ENCODE measurements at places on chromosomes 2 and 18.
A peak's percentile ranks its signal among the peaks of the same experiment; 100 is the strongest.

DNA sequence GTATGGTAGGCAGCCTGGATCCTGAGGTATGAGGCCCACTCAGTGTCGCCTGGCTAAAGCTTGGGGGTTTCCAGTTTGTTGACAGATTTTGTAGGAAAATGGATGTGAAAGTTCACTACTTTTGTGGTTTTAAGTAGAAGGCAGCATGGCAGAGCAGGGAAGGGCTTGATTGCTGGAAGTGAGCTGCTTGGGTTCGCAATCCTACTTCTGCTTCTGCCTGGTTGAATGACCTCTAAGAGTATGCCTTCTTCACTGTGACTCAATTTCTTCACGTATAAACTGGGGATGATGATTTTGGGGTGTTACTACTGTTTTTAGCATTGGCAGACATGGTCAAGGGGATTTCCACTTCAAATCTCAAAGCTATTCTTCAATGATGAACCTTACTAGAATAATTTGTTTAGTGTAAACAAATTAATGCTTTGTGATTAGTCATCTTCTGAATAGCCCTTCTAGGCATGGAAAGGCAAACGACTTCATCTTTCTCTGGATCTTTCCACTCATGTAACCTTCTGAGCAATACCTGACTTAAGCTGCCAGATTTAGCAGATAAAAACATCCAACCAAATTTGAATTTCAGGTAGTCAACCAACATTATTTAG, 13.2 kb downstream of the BMP10 start:
- DNase-seq = no peak

DNA sequence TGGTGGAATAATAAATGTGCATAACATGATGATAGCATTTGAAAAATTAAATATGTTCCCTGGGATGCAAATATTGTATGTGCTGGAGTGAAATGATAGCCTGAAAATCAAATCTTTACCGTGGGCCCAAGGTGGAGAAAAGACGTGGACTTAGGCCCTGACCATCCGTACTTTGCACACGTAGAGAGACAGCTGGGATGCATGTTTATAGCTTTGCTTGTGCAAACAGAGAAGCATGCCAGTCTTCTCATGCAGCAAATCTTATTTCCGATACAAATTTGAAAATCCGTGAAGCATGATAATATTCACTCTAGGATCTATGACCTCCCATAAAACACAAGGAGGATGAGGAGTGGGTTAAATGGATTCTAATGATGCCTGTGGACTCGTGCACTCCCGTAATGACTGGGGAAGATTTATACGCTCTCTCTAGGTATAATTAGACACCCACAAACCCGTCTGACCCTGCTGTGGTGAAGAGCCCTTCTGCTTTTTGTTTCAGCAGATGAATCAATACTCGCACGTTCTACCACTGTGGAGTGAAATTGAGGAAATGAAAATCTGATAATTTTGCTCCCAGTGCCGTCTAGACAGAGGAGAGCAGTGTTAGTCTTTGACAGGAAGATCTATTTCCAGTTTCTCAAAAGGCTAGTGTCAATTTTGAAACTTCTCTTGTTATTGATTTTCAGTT, 810.3 kb upstream of the SALL3 start:
- DNase-seq = no peak

- DNase-seq = no peak
These were observed 2.5 kb upstream of the GBX2 start for GRCh38 chr2:236170590-236171165.

GRCh38 chr2:46067501-46068305, 229.5 kb upstream of the EPAS1 start:
- no peak for DNase-seq

DNA sequence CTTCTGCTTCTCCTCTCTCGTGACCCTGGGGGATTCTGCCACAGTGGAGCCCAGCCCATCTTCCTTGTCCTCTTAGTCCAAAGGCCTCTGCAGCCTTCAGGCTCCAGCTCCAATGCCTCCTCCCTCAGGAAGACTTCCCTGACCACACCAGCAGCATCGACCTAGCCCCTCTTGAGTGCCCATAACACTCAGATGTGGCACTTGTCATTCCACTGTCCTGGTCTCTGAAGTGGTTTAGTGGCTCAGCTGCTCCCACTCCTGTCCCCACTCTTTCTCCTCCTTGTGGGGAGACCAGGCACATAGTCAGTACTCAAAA, 97.5 kb downstream of the STPG4 start:
- DNase-seq = no peak

DNA sequence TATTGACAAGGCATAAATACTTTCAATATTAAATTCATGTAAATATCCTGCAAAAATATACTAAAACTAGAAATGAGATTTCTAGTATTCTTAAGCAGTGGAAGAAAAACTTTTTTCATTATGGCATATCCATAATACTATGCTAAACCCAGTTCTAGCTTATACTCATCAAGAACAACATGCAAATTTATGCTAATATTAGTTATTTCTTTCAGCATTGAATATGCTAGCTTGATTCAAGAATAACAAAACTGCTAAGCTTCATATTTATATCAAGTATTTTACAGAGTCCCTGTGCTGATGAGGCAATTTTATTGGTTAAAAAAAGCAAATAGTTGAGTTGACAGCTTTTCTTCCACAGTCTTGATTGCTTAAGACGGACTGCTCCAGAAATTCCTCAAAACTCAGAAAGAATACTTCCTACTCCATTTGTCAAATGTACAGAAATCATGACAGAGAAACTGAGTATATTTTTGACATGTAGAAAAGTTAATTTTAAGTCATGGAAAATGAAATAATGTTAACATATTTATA, 105.0 kb downstream of the PIGN start:
- no peak for DNase-seq

DNA sequence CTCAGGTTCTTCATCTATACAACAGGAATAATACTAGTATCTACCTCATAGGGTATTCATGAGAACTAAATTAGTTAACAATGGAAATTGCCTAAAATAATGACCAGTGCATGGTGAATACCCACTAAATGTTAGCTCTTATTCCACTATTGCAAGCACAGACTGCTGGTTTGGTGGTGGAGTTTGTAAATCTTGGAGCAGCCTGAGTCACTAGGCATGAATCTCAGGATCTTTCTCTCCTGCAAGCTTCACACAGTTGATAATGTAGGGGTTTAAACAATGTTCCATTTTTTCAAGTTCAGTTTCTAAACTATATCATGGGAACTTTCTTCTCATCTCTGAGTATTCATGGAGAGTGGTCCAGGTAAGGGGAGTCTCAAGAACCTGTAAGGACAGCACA, 84.0 kb downstream of the OSR1 start:
- no peak for DNase-seq

GRCh38 chr18:7603259-7604000, 36.3 kb downstream of the PTPRM start:
- DNase-seq = no peak

DNA sequence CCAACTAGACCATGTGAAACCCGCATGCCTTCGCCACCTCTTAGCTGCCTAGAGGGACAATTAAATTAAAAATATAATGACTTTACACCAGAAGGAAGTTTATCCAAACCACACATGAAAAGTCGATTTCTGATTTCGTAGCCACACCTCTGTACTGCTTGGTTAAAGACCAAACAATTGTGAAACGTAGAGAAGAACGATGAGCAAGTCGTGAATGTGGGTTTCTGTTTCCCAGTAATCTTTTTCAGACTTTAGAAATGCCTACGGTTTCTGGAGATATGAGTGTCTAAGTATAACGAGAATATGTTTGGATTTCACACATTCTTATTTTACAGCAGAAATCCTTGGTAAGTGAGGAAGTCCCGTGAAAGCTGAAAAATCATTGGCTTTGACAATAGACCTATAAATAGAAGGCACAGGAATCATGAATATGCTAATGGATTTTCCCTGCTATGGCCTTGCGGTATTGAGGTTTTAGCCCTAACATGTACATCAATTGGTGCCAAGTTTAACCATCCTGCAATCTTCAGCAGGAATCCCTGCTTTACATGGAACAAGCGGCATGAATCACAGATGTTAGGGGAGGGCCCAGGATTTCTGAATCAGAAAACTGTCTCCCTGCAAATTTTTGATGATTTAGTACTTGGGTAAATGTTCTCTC, 105.6 kb downstream of the TTC32 start:
- DNase-seq = no peak

GRCh38 chr2:7905756-7906155, 776.1 kb upstream of the ID2 start:
- DNase-seq = no peak

DNA sequence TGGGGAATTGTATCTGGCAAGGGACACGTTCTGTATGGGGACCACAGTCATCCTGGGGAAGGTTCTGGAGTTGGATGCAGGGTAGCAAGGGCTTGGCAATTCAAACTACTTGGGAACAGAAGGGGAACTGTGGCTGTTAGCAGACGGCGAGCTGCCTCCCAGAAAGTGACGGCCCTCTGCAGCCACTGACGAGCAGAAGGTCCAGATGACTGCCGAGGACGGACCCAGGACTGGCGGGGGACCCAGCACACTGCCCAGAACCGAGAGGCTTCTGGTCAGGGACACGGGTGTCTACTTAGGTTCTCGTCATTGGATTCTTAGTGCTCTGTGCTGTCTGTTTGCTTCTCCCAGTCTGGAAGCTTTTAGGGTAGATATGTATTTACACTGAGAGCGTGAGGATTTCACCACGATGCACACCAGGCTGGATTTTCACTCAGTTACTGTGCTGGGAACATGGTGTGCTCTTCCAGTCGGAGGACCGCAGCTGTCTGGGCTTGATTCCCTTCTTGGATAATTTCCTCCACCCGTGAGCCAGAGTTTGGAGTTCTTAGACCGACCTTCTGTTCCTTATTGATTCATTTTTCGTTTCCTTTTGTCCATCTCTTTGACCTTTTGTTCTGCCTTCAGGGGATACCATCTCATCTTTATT, 13.4 kb downstream of the GPR35 start:
- no peak for DNase-seq

DNA sequence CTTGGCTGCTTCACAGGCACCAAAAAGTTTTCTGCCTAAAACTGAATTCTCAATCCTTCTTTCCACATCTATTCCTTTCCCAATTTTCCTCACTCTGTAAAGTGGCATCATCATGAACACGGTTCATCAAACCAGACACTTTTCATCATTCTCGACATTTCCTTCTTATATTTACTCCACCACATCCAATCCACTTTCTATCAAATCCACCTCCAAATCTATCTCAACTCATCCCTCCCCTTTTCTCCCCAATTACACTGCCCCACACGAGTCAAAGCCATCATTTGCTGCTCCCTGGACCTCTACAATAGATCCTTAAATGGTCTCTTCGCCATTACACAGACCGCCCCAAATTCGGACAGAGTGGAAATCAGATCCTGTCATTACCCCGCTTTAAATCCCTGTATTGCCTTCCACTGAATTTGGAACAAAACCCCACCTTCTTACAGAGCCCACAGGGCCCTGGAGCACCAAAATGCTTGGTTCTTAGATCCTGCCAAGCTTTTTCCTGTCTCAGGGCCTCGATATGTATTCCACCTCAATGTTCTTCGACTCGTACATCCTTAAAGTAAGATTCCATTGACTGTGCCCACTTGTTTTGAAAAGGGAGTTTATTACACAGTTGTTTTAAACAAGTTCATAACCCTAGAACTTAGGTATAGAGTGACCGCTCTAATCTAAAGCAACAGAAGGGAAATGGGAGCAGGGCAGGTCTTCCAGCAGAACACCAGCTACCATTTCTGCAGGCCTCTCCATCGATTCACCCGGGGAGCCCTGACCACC, 856 bp downstream of the ACAA2 start:
- DNase-seq = no peak

- peak; percentile 21 for DNase-seq
These were observed 212.3 kb downstream of the SNTG2 start for GRCh38 chr2:1162768-1163584.

GRCh38 chr2:239026711-239027361, 179.0 kb downstream of the TWIST2 start:
- no peak for DNase-seq

GRCh38 chr18:34121200-34121721, 103.5 kb downstream of the NOL4 start:
- DNase-seq = no peak

GRCh38 chr2:46114996-46115395, 182.2 kb upstream of the EPAS1 start:
- DNase-seq = no peak

DNA sequence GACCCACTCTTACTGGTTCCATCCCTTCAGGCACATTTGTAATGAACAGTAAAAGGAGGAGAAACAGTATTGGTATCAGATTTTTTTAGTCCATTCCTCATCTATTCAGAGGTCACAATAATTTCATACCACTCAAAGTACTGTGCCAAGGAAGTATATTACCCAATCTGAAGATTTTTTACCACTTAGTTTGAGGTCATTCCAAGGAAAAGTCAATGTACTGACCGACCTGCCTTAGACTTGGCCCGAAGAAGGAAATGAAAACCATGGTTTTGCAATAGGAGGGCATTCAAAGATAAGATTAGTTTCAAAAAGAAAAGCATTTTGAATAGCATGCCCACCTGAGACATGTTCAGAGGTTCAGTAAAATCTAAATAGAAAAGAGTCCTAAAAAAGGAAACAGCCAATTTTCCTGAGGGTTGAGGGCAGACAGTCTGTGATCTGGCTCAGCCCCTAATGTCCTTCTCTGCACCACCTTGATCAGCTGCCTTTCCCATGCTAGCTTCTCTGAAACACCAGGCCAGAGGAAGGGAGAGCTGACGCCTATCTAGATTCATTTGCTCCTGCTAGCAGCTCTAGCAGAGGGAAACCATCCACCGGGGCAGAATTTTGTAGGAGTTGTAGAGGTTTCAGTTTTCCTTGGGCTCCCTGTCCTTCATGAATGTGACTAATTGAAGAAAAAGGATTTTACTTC, 107.3 kb upstream of the FZD5 start:
- no peak for DNase-seq

DNA sequence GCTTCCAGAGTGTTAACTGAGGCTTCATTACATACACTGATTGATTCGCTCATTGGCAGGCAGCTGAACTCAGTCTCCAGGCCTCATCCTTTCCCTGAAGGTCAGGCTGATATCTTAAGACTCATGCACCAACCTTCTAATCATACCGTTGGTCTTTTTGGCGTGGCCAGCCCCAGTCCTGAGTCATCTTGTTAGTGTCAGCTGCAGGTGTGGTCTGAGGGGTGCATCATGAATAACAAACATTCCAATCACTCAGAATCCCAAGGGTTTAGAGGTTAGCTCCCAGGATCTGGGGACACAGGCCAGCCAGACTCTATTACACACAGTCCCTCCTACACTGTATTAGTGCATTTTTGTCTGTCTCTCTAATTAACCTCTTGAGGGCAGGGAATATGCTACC, 271.5 kb downstream of the HRH4 start:
- no peak for DNase-seq

- no peak for DNase-seq
These were observed 113.5 kb downstream of the MEIS1 start for GRCh38 chr2:66548422-66548821.

GRCh38 chr2:235105821-235106359, 154.1 kb downstream of the SH3BP4 start:
- no peak for DNase-seq

Measured in stimulated activated CD4-positive, alpha-beta T cell treated with anti-CD3 and anti-CD28 coated beads, Interleukin-12 subunit alpha, Interleukin-12 subunit beta, amount 100 ng/mL, for 24 hours (primary cell).